AML-193 (cell line): ENCODE measurements at places on chromosomes 3 and 15.

- no peak for DNase-seq
These were observed 63.0 kb upstream of the SIAH2 start for GRCh38 chr3:150825916-150826377.

DNA sequence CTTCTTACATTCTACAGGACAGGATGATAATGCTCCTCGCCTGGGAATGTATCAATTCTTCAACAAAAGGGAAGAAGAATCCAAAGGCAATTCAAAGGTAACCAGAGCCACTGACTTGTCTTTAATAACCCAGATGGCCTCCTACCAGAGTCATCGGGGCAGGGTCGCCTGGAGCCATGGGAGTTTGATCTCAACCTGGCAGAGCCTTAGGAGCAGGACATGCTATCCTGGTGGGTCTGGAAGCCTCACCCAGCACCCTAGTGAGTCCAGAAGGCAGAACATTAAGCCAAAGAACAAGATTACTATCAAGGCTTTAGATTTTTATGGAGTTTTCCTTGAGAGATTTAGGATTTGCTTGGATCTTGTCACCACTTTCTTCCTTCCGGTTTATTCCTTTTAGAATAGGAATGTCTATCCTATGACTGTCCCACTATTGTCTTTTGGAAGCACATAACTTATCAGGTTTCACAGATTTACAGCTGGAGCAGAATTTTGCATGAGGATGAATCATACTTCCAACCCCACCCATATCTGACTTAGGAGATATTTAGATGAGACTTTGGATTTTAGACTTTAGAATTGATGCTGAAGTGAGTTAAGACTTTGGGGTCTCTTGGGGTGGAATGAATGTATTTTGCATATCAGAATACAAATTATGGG lies 330.3 kb upstream of the GOLIM4 start:
- no peak for DNase-seq

GRCh38 chr15:35616498-35617271 lies 70.7 kb upstream of the DPH6 start:
- no peak for DNase-seq

DNA sequence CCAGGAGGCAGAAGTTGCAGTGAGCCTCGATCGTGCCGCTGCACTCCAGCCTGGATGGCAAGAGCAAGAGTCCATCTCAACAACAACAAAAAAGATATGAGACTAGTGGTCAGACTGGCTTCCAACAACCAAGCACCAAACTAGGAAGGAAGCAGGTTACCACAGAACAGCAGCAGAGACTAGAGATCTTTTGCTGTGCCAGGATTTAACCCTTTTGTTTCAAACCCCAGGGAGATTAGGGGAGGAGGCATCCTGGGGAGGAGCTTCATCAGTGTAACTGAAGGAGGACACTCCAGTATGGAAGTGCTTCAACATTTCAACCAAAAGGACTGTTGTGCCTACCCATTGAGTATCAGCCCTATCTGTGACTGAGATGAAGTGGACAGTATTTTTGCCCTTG lies 240.3 kb downstream of the ZIC1 start:
- no peak for DNase-seq

DNA sequence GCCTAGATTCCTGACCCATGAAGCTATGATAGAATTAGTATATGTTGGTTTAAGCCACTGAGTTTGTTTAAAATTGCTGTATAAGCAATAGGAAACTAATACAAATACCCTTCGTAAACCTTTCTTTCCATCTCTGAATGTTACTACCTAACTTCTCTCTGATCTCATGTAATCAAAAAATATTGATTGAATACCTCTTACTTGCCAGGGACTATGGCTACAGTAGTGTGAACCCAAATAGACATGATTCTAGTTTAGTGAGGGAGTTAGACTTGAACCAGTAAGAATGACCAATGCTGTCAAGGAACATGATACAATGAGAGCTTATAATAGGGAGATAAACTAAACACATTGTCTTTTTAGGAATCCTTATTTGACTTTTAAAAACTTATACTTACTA lies 19.4 kb downstream of the STT3B start:
- DNase-seq = no peak
